ENCODE measurements at places on chromosomes 7 and 10.
A peak's percentile ranks its signal among the peaks of the same experiment; 100 is the strongest.

GRCh38 chr10:87925570-87925969 is 62.1 kb downstream of the PTEN start:
- DNase-seq, result no peak

- no peak for DNase-seq
Observed at GRCh38 chr7:40945788-40946187, 757.1 kb downstream of the INHBA start.

DNA sequence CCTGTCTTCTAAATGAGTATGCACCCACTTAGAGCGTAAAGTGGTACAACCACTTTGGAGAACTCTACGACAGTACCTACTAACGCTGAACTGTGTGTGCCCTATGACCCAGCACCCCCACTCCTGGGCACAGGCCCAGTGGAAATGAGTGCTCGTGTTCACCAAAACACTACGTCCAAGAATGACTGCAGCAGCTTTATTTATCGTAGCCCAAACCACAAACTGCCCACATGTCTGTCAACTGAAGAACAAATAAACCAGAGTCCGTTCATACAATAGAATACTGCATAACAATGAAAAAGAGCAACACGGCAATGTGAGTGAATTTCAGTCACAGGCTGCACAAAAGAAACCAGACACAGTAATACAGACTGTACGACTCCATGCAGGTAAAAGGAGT is 35.4 kb downstream of the TLL2 start:
- DNase-seq, result no peak

DNA sequence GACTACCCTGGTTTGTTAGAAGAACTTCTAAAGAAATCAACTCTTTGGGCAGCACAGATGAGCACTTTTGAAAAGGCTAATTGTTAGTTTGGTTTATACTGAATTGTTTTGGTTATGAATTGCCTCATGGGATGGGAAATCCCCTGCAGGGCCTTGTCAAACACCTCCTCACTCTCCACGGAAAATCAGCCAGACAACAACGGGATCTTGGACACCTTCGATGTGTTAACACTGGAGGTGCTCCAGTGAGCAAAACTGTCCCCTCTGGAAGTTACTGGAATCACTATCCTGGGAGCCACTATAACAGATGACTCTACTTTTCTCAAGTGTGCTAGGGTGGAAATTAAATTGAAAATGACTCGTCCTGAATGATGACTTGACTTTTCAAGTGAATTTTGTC is 38.7 kb downstream of the CDK6 start:
- DNase-seq, result no peak

- no peak for DNase-seq
Observed at GRCh38 chr7:139061416-139061815, 25.6 kb upstream of the ZC3HAV1L start.

GRCh38 chr10:14502431-14502830 is 171.7 kb upstream of the FRMD4A start:
- no peak for DNase-seq

DNA sequence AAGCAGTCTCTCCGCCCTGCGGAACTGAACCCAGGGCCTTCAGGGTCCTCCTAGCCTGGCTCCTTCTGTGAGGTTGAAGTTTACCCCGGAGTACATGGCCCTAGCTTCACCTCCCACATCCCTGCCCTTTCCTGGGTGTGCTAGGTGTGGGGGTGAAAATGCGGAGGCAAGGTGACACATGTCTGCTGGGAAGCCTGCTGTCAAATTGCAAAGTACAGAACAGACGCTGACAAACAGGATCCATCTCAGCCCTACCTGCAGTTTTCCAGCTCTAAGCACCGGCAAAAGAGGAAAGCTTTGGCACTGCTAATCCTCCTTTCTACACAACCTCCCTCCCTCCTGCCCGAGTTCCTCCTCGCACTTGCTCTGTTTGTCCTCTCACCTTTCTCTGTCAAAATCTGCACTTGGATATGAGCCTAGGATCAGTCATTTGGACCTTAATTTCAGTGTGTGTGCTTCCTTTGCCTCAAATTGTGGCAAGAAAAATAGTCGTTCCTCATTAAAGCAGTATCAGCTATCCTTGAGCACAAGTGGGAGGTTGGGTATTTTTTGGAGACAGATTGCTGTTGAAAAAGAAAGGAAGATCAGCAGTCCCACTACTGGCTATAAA is 14.4 kb upstream of the GPR15LG start:
- no peak for DNase-seq

GRCh38 chr10:70592746-70593512 is 9.6 kb downstream of the PRF1 start:
- no peak for DNase-seq

DNA sequence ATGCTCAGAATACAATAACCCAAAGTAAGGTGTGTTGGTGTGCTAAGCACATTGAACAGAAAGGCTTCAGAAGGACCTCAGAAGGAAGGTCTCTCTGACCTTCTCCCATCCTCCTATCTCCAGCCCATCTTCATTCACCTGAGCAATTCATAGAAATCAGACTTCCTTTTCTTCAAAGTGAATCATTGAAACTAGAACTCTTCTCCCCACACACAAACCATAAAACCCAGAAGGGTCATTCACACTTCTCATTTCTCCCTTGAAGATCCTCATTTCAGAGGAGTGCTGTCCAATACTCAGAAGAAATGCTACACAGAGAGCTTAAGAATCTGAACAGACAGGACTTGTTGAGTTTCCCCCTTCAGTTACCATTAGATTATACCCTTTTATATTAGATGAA is 89.5 kb downstream of the VWDE start:
- DNase-seq, result no peak

GRCh38 chr7:18936265-18936664 is 181.2 kb downstream of the TWIST1 start:
- DNase-seq, result no peak

DNA sequence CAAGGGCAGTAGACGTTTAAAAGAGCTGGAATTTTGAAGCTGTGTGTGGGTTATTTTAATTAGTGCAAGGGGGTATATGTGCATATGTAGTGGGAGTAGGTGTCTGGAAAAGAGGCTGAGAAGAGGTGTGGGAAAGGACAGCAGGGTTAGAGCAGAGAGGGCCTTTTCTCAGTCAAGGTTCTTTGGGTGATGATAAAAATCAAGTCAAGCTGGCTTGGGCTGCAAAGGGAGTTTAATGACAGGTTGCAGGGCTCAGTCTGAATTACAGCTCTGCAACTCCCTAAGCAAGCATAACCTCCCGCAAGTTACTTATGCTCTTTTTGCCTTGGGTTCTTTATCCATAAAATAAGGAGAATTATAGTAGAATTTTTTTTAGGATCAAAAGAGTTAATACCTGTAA is 83.5 kb downstream of the RELN start:
- no peak for DNase-seq

DNA sequence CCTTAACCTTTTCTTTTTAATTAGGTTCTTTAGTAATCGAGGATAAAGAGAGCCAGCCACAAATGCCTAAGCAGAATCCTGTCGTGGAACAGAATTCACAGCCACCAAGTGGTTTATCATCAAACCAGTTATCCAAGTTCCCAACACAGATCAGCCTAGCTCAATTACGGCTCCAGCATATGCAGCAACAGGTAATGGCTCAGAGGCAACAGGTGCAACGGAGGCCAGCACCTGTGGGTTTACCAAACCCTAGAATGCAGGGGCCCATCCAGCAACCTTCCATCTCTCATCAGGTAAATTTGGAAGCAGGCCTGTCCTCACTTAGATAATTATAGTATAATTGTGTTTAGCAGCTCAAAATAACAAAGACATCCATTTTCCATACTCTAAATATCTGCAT is 94.6 kb downstream of the TRIM24 start:
- no peak for DNase-seq

DNA sequence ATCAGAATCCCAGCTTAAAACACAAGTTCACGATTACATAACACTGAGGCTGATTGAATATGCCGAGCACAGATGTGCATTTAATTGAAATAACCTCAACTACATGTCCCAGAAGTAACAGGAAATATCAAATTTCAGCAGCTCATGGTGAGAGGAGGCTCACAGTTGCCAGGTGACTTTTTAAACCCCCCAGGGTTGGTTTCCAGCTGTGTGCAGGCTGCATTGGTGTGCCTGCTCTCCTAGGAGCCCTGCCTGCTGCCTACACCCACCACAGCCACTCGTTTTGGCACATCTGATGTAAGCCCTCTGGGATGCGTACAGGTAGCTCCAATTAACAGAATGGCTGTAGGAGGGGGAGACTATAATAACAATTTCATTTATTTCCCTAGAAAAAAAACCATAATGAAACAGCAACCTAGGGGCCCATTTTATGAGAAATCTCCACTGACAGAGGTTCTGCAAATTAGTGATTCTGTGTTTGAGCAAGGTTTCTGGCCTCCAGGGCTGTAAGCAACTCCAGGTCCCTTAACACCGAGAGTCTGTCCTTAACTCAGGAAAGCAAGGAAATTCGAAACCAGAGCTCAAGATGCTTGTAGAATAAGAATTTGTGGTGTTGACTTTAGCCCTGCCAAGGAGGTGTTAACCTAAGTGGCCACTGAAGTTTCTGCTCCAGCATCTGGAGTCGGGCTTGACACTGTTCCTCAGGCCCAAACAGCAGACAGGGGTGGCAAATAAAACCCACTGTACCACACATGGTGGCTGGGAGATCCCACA is 161.9 kb downstream of the BMPER start:
- no peak for DNase-seq

GRCh38 chr7:8627325-8627724 is 193.9 kb downstream of the NXPH1 start:
- no peak for DNase-seq

DNA sequence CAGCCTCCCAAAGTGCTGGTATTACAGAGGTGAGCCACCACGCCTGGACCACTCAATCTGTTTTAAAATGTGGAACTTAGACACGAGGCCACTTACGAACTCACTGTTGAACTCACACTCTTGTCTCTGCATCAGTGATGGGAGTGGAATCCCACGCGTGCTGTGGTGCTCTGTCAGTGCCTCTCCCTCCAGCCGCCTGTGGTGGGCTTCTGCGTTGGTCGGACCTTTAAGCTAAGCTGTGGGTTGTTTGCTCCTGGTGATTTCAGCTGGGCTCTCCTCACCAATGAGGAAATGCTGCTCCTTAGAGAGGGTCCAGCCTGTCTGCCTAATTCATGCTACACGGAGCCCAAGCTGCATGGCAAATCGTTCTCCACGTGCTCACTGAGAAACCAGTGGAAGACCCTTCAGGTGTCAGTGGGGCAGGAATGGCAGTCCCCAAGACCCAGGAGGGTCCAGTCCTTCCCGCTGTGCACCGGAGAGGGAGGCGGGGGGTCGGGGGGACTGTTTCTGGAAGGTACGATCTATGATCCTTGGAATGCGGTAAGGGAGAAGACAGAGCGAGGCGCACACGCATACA is 17.9 kb upstream of the PRKAR1B start:
- no peak for DNase-seq

DNA sequence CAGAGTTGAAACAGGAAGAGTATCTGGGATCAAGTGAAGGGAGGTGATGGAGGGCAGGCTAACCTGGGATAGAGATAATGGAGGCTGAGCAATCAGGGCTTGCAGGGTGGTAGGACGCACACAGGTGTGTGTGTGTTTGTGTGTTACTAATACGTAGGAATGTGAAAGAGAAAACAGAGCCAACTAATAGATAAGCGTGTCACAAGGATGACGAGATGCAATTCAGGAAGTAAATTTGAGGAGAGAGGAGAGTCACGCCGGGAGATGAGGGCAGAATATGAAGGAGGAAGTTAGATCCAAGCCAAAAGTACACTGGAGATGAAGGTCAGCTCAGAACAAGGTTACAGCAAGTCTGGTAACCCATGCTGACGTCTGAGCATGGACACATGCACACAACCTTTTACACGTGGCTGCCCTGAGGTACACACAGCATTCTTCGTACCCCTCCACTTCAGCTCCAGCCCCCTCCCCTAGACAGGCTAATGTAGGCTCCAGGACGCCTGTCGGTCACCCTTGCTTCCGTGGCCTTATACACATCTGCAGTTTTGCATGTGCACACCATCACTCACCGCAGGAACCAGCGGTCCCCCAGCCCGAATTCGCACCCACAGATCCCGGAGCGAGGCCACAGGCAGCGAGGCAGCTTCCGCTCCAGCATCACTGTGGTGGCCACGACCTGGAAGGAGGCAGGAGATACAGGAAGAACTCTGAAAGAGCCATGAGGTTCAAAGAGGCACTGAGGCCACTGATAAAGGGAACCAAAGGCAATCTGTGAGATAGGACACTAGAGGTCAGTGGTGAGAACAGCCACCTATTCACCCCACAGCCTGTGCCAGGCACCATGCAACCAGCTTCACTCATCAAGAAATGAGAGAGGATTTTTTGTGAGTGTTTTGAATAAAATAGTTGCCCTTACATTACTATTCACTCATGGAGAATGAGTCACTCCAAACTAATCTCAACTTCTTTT is 23.7 kb upstream of the TRPV6 start:
- no peak for DNase-seq

- peak; percentile 39 for DNase-seq
Observed at GRCh38 chr7:104848138-104848990, 165.6 kb upstream of the KMT2E start.

GRCh38 chr7:29193316-29194205 is 1.0 kb upstream of the CHN2 start:
- no peak for DNase-seq

DNA sequence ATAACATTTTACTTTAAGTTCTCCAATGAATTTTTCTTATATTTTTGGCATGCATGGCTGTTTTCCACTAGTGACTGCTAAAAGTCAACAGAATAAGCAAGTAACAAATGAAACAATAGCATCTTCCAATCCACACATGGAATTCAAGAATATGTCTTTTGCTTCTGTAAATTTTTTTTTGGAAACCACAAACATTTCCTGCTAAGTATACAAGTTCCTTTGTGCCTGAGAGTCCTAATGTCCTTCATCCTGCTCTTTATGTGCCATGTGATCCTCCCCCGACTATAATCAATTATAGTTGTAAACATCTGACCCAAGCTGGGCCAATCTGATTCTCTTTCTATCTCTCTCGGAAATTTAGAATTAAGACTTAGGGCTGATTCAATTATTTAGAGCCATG is 61.2 kb downstream of the PPP1R3C start:
- DNase-seq, result no peak

- no peak for DNase-seq
Observed at GRCh38 chr10:3825244-3825643, 40.2 kb upstream of the KLF6 start.

- DNase-seq, result no peak
Observed at GRCh38 chr7:255038-255435, 34.9 kb upstream of the FOXL3 start.

GRCh38 chr10:123470336-123470921 is 195.7 kb upstream of the GPR26 start:
- no peak for DNase-seq

DNA sequence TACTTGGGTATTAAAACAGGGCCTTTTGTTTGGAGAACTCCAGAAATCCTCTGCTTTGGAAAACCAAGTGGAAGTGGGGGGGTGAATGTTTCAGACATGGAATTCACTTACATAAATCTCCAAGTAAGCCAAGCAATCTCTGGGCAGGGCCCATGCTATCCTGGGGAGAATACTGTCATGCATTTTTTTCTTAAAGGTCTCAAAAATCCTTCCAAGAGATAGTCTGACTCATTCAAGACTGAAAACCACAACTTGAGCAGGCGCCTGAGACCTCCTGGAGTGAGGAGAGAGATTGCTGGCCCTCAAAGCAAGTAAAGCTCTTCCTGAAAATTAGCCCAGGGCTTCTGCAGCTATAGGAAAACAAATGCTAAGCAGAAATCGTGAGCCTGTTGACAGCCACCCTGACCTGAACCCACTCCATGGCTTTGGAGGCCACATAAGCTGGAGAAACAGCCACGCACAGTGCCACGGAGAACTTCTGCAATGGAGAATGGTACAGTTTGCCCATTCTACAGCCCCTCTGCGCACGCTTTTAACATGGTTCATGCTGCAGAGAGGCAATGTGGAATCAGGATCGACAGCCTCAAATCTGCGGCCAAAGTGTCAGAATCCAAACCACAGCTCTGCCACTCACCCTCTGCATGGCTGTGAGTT is 203.1 kb upstream of the AUTS2 start:
- no peak for DNase-seq

GRCh38 chr10:24462291-24462813 is 253.4 kb downstream of the KIAA1217 start:
- no peak for DNase-seq
